ENCODE measurements at places on chromosomes 3 and 15. TPM values are rescaled to one million over a fixed set of nuclear protein-coding genes. Genes with fewer than 3 reads are reported as not detected.

The CLDN16 gene
- total RNA-seq: not detected

The LINGO1 gene
- 1.7 TPM for total RNA-seq

The MESP2 gene
- total RNA-seq: 0.20 TPM

The HRG gene
- total RNA-seq: not detected

The CADPS gene
- 14.3 TPM for total RNA-seq

The TICRR gene
- total RNA-seq: 0.12 TPM

The ISL2 gene
- total RNA-seq: not detected

The SERINC4 gene
- not detected for total RNA-seq

The SEMA6D gene
- 19.7 TPM for total RNA-seq

The HTR3E gene
- not detected for total RNA-seq

The EPHB1 gene
- total RNA-seq: 1.8 TPM

The PRSS50 gene
- 0.10 TPM for total RNA-seq

The CCR4 gene
- not detected for total RNA-seq

The TMEM202 gene
- not detected for total RNA-seq

The EPHA3 gene
- total RNA-seq: 1.9 TPM

The PLCH1 gene
- 0.50 TPM for total RNA-seq

The MKRN2OS gene
- total RNA-seq: not detected

The C3orf85 gene
- not detected for total RNA-seq

The AADAC gene
- 0.35 TPM for total RNA-seq

The ZNF774 gene
- 4.9 TPM for total RNA-seq

The DPP8 gene
- total RNA-seq: 36.5 TPM

The CPB1 gene
- not detected for total RNA-seq

The OGG1 gene
- total RNA-seq: 8.8 TPM

The CCDC32 gene
- total RNA-seq: 17.5 TPM

The PLA2G4F gene
- 5.2 TPM for total RNA-seq

The GPR87 gene
- total RNA-seq: not detected
